ENCODE measurements at places on chromosomes 12 and 14.

DNA sequence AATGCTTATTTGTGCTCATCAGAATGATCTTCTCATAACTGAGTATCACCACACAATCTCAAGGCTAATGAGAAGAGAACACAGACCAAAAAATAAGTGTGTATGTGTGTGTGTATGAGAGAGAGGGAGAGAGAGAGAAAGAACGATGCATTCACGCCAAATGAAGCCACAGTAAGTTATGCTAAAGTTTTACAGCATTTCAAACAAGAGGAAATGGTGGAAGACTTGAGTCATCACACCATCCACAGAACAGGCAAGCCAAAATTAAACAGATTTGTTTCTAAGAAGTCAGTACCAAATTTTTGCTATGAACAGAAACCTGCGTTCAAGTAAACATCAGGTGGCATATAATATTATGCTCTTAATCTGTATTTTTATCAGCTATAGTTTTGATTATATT lies 141.2 kb downstream of the MED13L start:
- no peak for DNase-seq
- peak overlapping the region; percentile 62 for H3K27ac ChIP-seq
- H3K4me3 ChIP-seq = no peak overlapping the region
- H3K27me3 ChIP-seq = no peaks in the 10 kb centered on the region

GRCh38 chr12:52005903-52006703 lies 643 bp upstream of the TAMALIN start:
- H3K27me3 ChIP-seq = peaks cover 43% of the 10 kb centered on the region
- peak; percentile 87 for DNase-seq
- peaks cover 40% of the 10 kb centered on the region for H3K4me1 ChIP-seq
- no peaks in the 10 kb centered on the region for H3K36me3 ChIP-seq

GRCh38 chr14:68349900-68350629 lies 442.8 kb downstream of the ZFP36L1 start:
- DNase-seq = no peak
- no peak overlapping the region for H3K4me3 ChIP-seq
- no peaks in the 10 kb centered on the region for H3K36me3 ChIP-seq
- peak overlapping the region; percentile 13 for H3K27ac ChIP-seq
- no peaks in the 10 kb centered on the region for H3K27me3 ChIP-seq

DNA sequence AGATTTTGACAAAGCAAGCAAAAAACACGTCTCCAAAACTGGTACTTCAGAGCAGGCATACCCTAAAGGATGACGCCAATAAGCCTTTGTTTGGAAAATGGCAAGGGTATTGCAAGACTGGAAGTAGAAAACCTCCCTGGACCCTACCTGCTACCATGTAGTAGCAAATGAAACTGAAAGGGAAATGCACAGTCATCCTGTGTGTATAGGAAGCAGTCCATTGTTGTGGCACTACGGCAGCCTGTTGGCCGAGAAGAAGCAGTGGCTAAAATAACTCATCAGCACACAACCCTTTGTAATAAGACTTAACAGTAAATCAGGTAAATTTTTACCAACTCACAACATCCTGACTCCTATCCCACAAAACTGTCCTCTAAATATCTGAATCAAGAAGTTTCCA lies 386.4 kb downstream of the RGS6 start:
- no peaks in the 10 kb centered on the region for H3K27me3 ChIP-seq
- H3K4me1 ChIP-seq = no peaks in the 10 kb centered on the region
- no peak overlapping the region for H3K4me3 ChIP-seq
- H3K36me3 ChIP-seq = no peaks in the 10 kb centered on the region
